Daoy (cell line): ENCODE measurements at places on chromosomes 6 and 20.
A peak's percentile ranks its signal among the peaks of the same experiment; 100 is the strongest.

DNA sequence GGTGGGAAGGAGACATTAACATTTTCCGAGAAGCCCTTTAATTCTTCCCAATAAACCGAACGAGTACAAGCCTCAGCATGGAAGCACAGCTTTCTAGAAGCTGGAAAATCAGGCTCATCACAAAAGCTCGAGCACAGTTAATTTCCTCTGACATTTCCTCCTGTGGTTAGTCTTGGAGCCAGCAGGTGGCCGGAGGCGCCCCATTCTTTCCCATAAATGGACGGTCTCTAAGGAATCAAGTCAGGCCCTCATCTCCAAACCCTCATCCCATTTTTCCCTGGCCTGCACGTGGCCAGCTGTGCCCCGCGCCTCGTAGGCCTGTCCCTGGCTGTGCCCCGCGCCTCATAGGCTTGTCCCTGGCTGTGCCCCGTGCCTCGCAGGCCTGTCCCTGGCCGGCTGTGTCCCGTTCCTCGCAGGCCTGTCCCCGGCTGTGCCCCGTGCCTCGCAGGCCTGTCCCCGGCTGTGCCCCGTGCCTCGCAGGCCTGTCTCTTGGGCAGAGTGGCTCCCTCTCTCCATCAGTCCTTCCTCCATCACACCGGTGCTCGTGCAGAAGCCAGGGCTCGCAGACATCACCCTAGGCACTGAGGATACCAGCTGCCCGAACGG lies 19.7 kb upstream of the NTSR1 start:
- DNase-seq: no peak

DNA sequence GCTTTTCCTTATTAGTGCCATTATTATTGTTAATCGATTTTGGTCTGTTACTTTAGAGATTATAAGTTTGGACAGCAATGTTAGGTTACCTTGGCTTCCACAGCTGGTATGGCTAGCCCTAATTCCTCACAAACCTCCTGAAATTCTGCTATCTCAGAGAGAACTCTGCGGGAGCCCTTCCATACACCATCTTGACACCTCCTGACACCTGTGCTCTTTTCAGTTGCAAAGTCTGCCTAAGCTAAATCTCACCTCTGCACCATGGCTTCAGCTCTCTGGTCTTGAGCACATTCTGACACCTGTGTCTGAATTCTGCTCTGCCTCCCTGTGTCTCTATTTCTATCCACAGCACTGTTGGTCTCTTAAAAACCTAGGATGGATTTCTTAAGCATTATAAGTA lies 106.5 kb downstream of the DCDC2 start:
- DNase-seq: no peak

DNA sequence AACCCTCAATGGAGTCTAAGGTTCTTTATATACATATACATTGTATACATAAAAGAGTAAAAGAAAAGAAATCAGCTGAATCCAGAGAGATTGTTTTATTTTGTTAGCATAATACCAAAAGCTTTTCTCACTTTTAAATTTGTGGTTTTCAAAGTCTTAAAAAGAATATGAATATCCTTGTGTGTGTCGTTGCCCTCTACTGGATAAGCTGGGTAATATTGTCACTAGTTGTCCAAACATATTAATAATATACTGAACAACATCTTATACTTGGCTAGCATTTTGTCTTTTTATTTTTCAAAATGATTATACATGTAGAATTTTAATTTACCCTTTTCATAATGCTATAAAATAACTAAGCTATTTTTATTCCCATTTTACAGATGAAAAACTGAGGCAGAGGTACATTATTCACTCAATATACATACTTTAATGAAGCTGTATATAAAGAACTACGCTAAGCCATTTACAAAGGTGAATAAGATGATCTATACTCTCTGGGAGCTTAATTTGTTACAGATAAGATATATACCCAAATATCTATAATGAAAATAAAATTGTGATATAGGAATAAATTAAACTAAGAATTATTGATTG lies 531.7 kb downstream of the TFAP2B start:
- DNase-seq: no peak

DNA sequence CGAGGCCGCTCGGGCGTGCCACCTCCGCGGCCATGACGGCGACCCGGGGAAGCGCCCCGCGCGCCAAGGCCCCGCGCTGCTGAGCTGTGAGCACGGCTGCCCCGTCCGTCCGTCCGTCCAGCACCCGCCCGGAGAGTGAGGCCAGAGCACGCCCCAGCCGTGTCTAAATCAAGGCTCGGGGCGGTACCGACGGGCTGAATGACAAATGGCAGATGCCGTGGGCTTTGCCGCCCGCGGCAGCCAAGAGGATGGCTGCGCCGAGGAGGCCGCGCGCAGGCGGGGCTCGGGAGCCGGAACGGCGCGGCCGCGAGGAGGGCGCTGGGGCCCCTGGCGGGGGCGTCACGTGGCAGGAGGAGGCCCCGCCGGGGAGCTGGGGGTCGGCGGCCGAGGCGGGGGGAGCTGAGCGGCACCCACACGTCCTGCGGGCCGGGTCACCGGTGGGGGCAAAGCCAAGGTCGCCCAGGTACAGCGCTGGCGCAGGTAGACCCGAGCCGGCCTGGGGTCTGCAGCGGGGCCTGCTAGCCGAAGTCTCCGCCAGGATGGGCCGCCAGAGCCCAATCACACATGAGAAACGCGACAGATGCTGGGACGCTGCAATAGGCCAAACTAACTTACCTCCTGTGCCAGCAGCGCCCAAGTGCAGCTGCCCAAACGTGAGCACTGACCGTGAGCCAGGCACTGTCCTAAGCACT lies at the start of gene PLAGL1:
PLAGL1 (minus strand) TSS at position 140 of the 692 bp plus-strand sequence. CDS start 60,123 bp downstream, outside the sequence.
- DNase-seq: peak; percentile 71
